ENCODE measurements at places on chromosomes 13 and 19.

- H3K27ac ChIP-seq, result peak overlapping the region; percentile 93
- peaks cover 4% of the 10 kb centered on the region for H3K27me3 ChIP-seq
- no peak overlapping the region for H3K4me3 ChIP-seq
- DNase-seq, result peak; percentile 55
- peaks cover 18% of the 10 kb centered on the region for H3K4me1 ChIP-seq
- H3K36me3 ChIP-seq, result no peaks in the 10 kb centered on the region
Observed at GRCh38 chr13:23679220-23679619, 109.0 kb downstream of the TNFRSF19 start.

- peaks cover 4% of the 10 kb centered on the region for H3K4me1 ChIP-seq
- H3K4me3 ChIP-seq, result no peak overlapping the region
- peaks cover 64% of the 10 kb centered on the region for H3K36me3 ChIP-seq
- DNase-seq, result no peak
- no peak overlapping the region for H3K27ac ChIP-seq
Observed at GRCh38 chr13:110211046-110211445, 95.9 kb downstream of the COL4A1 start.

- no peak overlapping the region for H3K4me3 ChIP-seq
- no peaks in the 10 kb centered on the region for H3K4me1 ChIP-seq
- H3K27ac ChIP-seq, result no peak overlapping the region
- no peaks in the 10 kb centered on the region for H3K36me3 ChIP-seq
- no peaks in the 10 kb centered on the region for H3K27me3 ChIP-seq
Observed at GRCh38 chr13:34467450-34468083, 474.5 kb upstream of the NBEA start.

GRCh38 chr19:12628040-12629022, 17.6 kb downstream of the ZNF791 start:
- peak overlapping the region; percentile 63 for H3K4me3 ChIP-seq
- DNase-seq, result peak; percentile 41
- peaks cover 85% of the 10 kb centered on the region for H3K36me3 ChIP-seq
- H3K27me3 ChIP-seq, result no peaks in the 10 kb centered on the region

DNA sequence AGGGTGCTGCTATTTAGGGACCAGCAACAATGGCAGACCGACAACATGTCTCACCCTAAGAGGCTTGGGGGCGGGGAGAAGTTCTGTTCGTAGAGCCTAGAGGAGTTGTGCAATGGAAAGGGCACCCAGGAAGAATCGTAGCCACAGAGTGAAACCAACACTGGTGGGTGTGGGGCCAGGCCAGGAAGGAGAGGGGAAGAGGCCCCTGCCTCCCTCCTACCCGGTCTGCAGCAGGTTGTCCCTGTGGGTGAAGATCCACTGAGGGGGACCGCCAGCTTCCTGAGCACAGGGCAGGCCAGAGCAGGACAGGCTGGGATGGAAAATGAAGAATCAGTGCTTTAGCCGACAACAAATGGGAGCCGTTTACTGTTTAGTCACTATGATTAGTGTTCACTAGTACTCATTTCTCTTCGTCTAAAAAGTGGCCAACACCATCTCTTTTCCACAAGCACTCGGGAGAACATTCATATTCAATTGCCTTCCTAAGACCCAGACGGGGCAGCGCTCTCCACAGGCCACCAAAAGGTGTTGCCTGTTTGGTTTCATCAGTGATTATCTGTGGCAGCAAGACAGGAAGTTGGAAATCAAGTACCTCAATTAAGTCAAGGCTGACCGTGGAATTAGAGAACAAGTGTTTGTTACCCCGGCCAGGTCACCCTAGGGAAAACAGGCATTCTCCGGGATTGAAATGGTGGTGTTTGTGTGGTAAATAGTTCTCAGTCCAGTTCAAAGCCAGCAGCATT, 1.1 kb upstream of the ATP11A start:
- DNase-seq, result peak; percentile 46
- H3K36me3 ChIP-seq, result peaks cover 3% of the 10 kb centered on the region
- no peak overlapping the region for H3K27ac ChIP-seq

DNA sequence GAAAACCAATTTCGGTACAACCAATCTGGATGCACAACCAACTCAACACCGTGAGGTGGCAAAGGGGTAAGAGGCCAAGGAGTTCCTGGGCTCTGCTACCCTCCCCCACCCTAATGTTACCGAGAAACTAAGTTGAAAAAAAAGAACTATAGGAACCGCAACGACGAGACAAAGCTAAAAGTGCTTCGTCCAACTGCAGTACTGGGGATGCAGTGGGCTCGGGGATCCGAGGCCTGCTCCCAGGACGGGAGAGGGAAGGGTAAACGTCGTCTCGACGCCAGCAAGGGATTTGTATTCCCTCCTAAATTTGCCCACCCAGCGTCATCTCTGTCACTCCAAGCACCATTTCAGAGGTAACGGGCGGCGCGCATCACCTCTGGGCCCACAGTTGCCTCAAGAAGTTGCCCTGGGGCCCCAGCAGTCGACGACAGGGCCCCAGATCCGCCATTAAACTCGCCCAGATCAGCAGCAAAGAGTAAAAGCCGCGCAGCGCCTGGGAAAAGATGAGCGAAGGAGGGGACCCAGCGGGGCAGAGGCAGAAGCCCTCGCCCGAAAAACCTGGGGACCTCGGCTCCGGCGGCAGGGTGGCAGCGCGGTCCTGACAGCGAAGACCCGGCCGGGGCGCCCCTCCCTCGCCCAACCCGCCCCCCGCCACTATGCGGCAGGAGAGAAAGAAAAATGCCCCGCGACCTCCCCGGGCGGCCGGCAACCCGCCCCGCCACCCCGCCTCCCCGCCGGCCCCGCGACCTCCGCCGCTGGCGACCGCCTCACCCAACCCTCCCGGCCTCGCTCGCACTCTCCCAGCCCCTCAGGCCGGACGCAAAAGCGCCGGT, 752 bp downstream of the ZMYM5 start:
- peaks cover 8% of the 10 kb centered on the region for H3K36me3 ChIP-seq
- no peaks in the 10 kb centered on the region for H3K27me3 ChIP-seq
- H3K27ac ChIP-seq, result peak overlapping the region; percentile 94
- peaks cover 5% of the 10 kb centered on the region for H3K4me1 ChIP-seq
- peak; percentile 57 for DNase-seq

DNA sequence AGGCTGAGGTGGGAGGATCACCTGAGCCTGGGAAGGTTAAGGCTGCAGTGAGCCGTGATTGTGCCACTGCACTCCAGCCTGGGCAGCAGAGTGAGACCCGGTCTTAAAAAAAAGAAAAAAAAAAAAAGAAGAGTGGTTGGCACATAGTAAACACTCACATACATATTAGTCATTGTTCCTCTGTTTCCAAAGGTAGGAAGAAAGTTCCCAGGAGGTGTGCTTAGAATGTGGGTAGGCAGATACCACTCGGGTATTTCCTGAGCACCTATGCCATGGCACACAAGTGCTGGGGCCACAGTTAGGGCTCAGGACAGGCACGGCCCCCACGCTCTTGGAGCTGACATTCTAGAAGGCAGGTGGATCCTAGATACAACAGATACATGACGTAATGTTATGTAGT, 41.4 kb downstream of the SIPA1L3 start:
- no peaks in the 10 kb centered on the region for H3K27me3 ChIP-seq
- no peak overlapping the region for H3K4me3 ChIP-seq
- no peak for DNase-seq
- H3K27ac ChIP-seq, result no peak overlapping the region
- H3K4me1 ChIP-seq, result peaks cover 6% of the 10 kb centered on the region
- peaks cover 21% of the 10 kb centered on the region for H3K36me3 ChIP-seq

- no peak overlapping the region for H3K27ac ChIP-seq
- no peak overlapping the region for H3K4me3 ChIP-seq
- no peak for DNase-seq
- no peaks in the 10 kb centered on the region for H3K36me3 ChIP-seq
- H3K27me3 ChIP-seq, result no peaks in the 10 kb centered on the region
- peaks cover 6% of the 10 kb centered on the region for H3K4me1 ChIP-seq
Observed at GRCh38 chr13:40343550-40344269, 322.7 kb downstream of the FOXO1 start.

GRCh38 chr19:16327501-16327900, 2.9 kb downstream of the KLF2 start:
- DNase-seq, result no peak
- no peak overlapping the region for H3K4me3 ChIP-seq
- H3K4me1 ChIP-seq, result peaks cover 32% of the 10 kb centered on the region
- H3K27ac ChIP-seq, result no peak overlapping the region

DNA sequence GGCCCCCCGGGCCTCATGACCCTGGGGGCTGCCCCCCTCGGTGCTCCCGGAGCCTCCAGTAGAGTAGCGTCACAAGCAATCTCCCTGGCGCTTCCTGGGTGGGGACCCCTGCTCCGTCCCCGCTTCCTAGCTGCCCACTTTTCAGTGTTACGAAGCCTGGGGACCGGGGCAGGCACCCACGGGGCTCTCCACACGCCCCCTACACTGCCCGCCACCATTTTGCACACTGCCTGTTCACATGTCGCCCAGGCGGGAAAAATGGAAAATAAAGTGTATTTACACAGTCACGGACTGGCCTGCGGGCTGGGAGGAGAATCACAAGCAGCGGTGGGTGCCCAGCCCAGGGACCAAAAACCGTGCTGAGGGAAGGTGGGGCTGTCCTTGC, 9.5 kb downstream of the PRR36 start:
- peaks cover 32% of the 10 kb centered on the region for H3K4me1 ChIP-seq
- no peak overlapping the region for H3K27ac ChIP-seq
- DNase-seq, result no peak
- H3K36me3 ChIP-seq, result peaks cover 28% of the 10 kb centered on the region

- no peak for DNase-seq
- peak overlapping the region; percentile 99 for H3K4me3 ChIP-seq
- peaks cover 54% of the 10 kb centered on the region for H3K4me1 ChIP-seq
Observed at GRCh38 chr13:114127473-114128347, 4.7 kb downstream of the RASA3 start.

DNA sequence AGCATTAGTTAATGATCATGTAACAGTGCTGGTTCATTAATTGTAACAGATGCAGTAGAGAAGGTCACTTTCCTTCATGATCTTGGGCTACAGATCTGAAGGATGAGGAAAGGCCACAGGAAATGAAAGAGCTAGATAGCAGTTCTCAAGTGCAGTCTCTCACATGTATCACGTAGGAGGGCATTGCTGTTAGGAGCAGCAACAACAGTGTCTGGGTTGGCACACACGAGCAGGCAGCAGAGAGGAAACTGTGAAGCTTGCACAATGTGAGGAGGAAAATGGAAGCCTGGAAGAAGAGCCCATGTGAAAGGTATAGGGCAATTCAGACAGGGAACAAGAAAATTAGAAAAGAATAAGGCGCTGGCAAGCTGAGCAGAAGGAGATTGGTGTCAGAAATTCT, 1741.5 kb downstream of the PCDH9 start:
- H3K4me1 ChIP-seq, result no peaks in the 10 kb centered on the region
- H3K27me3 ChIP-seq, result no peaks in the 10 kb centered on the region
- no peak for DNase-seq
- H3K27ac ChIP-seq, result no peak overlapping the region
- H3K36me3 ChIP-seq, result no peaks in the 10 kb centered on the region

- H3K4me1 ChIP-seq, result no peaks in the 10 kb centered on the region
- no peak overlapping the region for H3K27ac ChIP-seq
- H3K4me3 ChIP-seq, result no peak overlapping the region
- no peaks in the 10 kb centered on the region for H3K27me3 ChIP-seq
- peak; percentile 28 for DNase-seq
- no peaks in the 10 kb centered on the region for H3K36me3 ChIP-seq
Observed at GRCh38 chr13:64810750-64811149, 2419.4 kb downstream of the PCDH9 start.

- no peak overlapping the region for H3K4me3 ChIP-seq
- no peaks in the 10 kb centered on the region for H3K27me3 ChIP-seq
- no peak for DNase-seq
- H3K4me1 ChIP-seq, result no peaks in the 10 kb centered on the region
- H3K27ac ChIP-seq, result no peak overlapping the region
- no peaks in the 10 kb centered on the region for H3K36me3 ChIP-seq
Observed at GRCh38 chr13:84684048-84684662, 801.9 kb upstream of the SLITRK1 start.

DNA sequence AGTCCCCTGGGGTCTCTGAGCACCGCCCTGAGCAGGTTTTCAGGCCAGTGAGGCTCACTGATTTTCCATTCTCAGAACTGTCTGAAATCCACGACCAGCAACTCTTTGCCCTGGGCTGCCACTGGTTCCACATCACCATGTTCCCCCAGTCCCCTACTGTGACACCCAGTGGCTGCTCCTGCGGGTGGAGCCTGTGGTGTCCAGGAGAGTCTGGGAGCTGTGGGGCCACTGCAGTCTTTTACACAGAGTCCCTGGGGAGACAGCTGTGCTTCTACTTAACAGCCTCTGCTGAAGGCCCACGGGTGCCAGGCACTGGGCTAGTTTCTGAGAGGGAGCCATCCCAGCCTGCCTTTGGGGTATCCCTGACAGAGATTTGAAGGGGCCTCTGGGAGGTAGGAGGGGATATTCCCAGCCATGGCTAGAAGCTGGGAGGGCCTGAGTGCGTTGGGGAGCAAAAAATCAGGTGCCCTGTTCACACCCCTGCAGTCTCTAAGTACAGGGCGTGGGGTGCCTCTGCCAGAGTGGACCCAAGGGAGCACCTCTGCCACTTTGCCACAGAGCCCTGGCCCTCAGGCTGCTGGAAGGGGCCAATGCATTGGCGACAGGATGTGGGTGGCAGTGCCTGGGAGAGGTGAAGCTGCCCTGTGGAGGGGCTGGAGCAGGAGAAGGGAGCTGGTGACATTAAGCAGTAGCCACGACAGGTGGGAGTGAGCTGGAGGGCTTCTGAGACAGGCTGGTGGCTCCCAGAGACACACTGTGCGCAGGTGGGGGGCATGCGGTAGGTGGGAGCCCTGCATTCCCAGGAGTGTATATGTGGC, 200.2 kb upstream of the ZNF536 start:
- no peak for DNase-seq
- H3K4me1 ChIP-seq, result no peaks in the 10 kb centered on the region
- H3K27ac ChIP-seq, result no peak overlapping the region
- H3K27me3 ChIP-seq, result no peaks in the 10 kb centered on the region
- no peak overlapping the region for H3K4me3 ChIP-seq

GRCh38 chr13:92716749-92717148, 509.9 kb upstream of the GPC6 start:
- no peaks in the 10 kb centered on the region for H3K36me3 ChIP-seq
- H3K4me1 ChIP-seq, result no peaks in the 10 kb centered on the region
- no peak overlapping the region for H3K4me3 ChIP-seq

DNA sequence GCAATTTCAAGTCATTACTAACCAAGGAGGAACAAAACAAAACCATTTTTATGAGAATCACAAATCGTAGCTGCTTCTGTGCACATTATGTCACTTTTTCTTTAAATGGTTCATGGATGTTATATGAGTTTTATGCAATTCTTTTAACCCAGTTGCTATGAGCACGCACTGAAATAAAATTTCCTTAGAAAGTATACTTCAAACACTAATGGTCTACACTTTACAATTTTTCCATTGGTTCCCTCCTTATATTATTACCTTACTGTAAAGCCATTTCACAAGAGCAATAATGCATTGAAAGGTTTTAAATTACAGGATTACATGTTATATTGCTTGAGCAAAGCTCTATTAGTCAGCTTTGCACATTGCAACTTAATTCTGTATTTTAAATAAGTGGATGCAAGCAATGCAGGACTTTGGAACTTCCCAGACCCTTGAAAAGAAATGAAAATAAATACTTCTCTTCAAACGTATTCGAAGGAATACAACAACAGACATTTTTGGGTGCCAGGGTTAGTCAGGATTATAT, 318.7 kb downstream of the PCDH9 start:
- H3K27ac ChIP-seq, result no peak overlapping the region
- no peaks in the 10 kb centered on the region for H3K27me3 ChIP-seq
- DNase-seq, result no peak
- H3K4me3 ChIP-seq, result no peak overlapping the region
- no peaks in the 10 kb centered on the region for H3K36me3 ChIP-seq
- no peaks in the 10 kb centered on the region for H3K4me1 ChIP-seq

- no peak overlapping the region for H3K27ac ChIP-seq
- no peak overlapping the region for H3K4me3 ChIP-seq
- H3K36me3 ChIP-seq, result no peaks in the 10 kb centered on the region
- peak; percentile 80 for DNase-seq
- H3K4me1 ChIP-seq, result peaks cover 7% of the 10 kb centered on the region
Observed at GRCh38 chr13:44237881-44238421, 135.7 kb upstream of the SERP2 start.
